ENCODE measurements at places on chromosomes 4 and X.

- DNase-seq = no peak
Measured at GRCh38 chr4:85834934-85835333, 360.0 kb downstream of the ARHGAP24 start.

GRCh38 chrX:43005561-43005960 lies 227.6 kb upstream of the PPP1R2C start:
- no peak for DNase-seq

GRCh38 chr4:163810755-163811154 lies 316.3 kb downstream of the TMA16 start:
- no peak for DNase-seq

DNA sequence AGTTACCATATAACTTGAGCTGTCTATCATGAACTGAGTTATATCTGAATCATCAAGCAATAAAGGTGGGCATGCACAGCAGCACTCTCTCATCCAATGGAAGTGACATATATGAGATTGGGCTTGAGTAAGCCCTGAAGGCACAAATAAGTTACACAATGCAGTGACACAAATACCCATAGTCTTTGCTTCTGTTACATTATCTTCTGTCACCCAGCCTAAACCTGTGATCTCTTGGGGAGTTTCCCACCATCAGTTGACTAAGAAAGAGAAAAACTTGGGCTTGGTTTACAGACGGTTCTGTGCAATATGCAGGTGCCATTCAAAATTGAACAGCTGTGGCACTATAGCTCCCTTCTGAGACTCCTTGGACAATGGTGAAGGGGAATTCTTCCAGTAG lies 138.8 kb upstream of the IL15 start:
- DNase-seq = no peak

DNA sequence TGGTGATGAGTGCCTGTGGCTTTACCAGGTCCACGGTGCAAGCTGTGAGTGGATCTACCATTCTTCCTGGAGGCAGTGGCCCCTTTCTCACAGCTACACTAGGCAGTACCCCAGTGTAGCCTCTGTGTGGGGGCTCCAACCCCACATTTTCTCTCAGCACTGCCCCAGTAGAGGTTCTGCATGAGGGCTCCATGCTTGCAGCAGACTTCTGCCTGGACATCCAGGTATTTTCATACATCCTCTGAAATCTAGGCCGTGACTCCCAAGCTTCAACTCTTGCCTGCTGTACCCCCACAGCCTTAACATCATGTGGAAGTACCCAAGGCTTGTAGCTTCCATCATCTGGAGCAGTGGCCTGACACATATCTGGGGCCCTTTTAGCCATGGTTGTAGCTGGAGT lies 90.1 kb downstream of the SH3BGRL start:
- DNase-seq = no peak

GRCh38 chr4:8370106-8370787 lies 70.3 kb downstream of the ACOX3 start:
- DNase-seq = no peak

- no peak for DNase-seq
Measured at GRCh38 chrX:44435047-44435446, 91.6 kb upstream of the EFHC2 start.

- DNase-seq = no peak
Measured at GRCh38 chr4:8679032-8679431, 86.5 kb downstream of the CPZ start.

DNA sequence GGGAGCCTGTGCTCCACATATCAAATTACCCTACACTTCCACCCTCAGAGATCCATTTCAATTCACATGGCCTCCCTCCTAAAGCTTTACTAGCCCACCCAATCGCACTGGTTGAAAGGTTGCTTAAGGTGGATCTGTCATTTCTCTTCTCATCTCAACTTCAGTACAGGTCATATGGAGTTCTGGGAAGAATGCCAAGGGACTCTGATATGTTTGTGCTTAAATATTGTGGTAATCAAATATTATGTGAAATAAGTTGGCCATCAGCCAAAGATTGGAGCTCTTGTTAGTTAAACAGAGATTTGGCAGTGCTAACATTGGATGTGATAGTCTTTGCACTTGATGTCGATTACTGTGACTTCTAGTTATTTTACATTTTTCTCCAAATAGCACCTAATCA lies 20.5 kb downstream of the SEPTIN6 start:
- DNase-seq = no peak
